Right ventricle myocardium inferior (tissue), 1 donor: ENCODE measurements at places on chromosomes 3 and 15. TPM values are rescaled to one million over a fixed set of nuclear protein-coding genes. Genes with fewer than 3 reads are reported as not detected.
A peak's percentile ranks its signal among the peaks of the same experiment; 100 is the strongest.

Gene CD96
- total RNA-seq, result 0.35 TPM

Gene NUP210
- total RNA-seq, result 3.5 TPM

Gene WNT7A
- total RNA-seq, result not detected

Gene KATNBL1
- 19.3 TPM for total RNA-seq

Gene FOXL2
- total RNA-seq, result not detected

Gene STRIT1
- total RNA-seq, result 0.84 TPM

Gene FEZF2
- total RNA-seq, result not detected

Gene TMCO5A
- total RNA-seq, result not detected

Gene SCG5
- total RNA-seq, result not detected

Gene IMPG2
- 0.14 TPM for total RNA-seq

Gene ZXDC
- 15.9 TPM for total RNA-seq

Gene PLA2G4D
- total RNA-seq, result not detected

Gene CFAP100
- total RNA-seq, result not detected

Gene GRIP2
- total RNA-seq, result 39.3 TPM

Gene GOLGA6A
- not detected for total RNA-seq

Gene PPM1L
- total RNA-seq, result 63.9 TPM

DNA sequence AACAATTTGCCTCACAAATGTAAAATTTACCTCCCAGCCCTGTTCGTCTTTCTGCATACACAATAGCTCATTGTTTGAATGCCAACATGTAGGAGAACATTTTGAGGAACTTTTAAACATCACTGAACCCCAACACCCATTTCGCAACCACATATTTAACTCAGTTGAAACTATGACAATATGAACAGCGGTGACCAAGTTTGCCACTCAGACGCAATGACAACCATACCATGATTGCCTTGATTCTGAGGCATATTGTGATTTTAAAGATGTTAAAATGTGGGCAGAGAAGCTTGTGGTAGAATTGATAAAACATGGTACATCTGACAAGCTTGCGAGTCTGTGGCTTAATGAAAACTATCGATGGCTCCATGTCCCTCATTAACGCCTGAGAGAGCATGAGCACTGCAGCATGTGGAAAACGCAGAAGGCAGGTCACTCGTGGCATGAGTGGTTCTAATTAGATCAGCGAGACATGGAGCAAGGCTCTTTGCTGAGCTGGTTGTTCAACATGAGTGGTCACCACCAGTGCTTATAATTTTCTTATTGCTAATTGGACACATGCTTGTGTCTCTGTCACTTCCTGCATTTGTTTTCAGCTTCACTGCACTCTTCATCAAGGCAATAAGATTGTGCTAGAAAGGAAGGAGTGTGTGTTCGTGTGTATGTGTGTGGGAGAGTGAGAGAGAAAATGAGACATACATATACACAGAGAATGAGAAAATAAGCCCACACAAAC lies 116.8 kb downstream of the CHST2 start:
- no peak for DNase-seq

DNA sequence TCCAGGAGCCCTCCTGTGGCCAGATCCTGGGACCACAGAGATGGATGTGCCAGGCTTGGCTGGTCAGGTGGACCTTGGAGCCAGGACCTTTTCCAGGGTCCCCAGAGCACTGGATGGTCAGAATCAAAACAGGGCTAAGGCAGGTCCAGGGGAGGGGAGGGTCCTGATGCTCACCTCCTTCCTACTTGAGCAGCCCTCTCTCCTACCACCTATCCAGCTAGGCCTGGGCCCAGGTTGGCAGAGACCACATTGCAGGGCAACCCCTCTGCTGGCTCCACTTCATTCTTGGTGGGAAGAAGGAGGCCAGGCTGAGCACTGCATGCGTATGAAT lies 28.5 kb upstream of the SFMBT1 start:
- no peak for DNase-seq

- DNase-seq, result no peak
Measured at GRCh38 chr3:186529201-186529999, 14.8 kb downstream of the CRYGS start.

DNA sequence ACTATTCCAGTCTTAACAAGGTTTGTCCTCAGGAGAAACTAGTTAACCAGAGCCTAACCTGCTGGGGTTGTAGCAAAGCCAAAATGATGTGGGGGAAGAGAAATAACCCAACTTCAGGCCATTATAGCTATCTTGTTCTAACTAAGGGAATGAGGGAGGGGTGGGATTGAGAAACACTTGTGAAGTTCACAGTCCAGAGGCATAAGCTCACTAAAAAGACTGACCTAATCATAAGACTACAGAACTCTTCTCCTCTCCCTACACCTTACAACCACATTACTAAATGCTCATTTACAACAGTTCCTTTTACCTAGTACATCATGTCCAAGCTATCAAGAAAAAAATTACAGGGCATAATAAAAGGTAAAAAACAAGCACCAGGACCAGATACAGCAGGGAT lies 52.8 kb downstream of the UBE3A start:
- DNase-seq, result no peak

DNA sequence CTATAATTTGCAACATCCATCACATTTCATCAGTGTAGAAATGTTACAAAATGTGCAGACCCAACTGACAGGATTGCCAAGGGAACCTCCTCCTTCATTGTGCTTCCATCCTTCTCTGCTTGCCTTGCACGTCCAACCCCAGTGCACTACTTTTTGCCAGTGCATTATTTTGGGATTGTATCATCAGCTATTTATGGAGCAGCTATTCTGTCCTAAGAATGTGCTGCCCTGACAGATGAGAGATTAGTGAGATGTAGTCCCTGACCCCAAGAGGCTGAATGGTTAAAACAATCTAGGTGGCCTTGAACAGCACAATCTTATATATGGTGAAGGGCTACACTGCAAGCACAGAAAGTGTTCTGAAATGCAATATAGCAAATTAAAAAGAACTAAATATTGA lies 935.8 kb downstream of the IGSF11 start:
- DNase-seq, result no peak

GRCh38 chr3:15038306-15038705 lies 26.8 kb downstream of the MRPS25 start:
- DNase-seq, result no peak

DNA sequence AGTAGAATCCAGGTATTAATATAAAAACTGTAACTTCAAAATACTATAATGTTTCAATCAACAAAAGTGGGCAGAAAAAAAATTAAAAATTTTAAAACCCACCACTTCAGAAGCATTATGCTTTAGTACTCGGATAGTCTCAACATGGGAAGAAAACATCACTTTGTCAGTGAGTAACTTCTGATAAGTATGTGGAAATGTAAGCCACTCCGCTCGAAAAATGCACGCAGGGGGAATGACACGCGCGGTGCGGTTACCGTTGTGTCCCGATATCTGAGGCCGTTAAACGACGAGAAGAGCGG lies 656 bp downstream of the NGLY1 start:
- DNase-seq, result no peak

GRCh38 chr3:39280571-39280970 lies 735 bp upstream of the CX3CR1 start:
- DNase-seq, result no peak

DNA sequence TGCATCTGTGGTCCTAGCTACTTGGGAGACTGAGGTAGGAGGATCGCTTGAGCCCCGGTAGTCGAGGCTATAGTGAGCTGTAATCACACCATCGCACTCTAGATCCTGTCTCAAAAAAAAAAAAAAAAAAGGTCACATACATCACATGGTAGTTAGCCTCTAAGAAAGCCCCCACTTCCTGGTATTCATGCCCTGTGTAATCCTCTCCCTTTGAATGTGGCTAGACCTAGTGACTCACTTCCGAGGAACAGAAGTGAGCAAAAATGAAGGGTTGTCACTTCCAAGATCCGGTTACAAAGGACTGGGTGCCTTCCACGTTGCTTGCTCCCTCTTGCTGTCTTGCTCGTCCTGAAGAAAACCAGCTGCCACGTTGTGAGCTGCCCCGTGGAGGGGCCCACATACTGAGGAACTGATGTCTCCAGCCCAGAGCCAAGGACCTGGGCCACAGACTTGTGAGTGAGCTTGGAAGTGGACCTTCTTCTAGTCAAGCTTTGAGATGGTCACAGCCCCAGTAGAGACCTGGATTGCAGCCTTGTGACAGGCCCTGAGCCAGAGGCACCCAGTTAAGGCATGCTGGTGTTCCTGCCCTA lies 12.6 kb upstream of the LCTL start:
- no peak for DNase-seq

GRCh38 chr3:194632226-194632808 lies 902 bp downstream of the TMEM44 start:
- DNase-seq, result no peak

DNA sequence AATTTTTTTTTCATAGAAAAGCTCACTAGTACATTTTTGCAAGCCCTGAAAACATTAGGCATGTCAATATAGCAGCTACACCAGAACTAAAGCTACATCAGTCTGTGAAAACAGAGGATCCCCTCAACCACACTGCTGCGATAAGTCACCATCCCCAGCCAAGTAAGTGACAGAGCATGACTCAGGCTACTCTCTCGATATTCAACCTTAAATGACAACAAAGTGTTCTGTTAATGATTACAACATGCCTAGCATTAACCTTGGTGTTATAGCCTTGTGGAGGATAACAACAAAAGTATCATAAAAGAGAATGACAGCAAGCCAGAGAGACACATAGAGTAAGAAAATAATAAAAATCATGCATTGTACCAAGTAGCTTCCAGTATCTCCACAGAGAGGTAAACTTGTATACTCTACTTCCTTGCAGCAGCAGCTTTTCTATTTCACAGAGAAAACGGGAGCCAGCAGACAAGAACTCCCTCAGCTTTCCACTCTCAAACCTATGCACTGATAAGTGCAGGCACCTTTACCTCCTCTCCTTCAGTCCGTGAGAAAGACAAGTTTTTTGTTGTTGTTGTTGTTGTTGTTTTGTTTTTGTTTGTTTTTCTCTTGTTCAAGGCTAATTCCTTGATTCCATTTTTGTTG lies 76.6 kb downstream of the GBE1 start:
- DNase-seq, result no peak

- no peak for DNase-seq
Measured at GRCh38 chr3:195697582-195698324, 23.0 kb upstream of the MUC20 start.

GRCh38 chr15:80450811-80451321 lies 46.7 kb downstream of the ARNT2 start:
- no peak for DNase-seq

- DNase-seq, result no peak
Measured at GRCh38 chr3:126058666-126059065, 25.3 kb downstream of the SLC41A3 start.

GRCh38 chr3:83193526-83193925 lies 1432.1 kb upstream of the GBE1 start:
- no peak for DNase-seq

DNA sequence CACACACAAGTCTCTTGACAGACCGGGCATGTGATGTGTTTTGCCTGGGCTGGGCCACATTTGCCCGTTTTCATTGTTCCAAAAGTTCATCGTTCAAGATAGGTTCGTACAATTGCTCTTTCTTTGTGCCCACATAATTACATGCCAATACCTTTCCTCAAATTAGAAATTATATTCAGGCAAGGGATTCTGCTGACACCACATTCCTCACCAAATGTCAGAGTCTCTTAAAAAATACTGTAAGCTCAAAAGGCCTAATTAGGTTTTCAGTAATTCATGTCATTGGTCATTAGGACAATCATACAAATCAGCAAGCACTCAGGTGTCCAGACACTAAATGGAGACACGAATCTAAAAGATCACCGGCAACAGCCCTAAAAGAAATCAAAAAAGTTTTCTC lies 215.3 kb downstream of the ALCAM start:
- no peak for DNase-seq

- DNase-seq, result no peak
Measured at GRCh38 chr15:70690491-70691276, 72.7 kb downstream of the UACA start.

GRCh38 chr3:137121704-137122314 lies 164.0 kb downstream of the IL20RB start:
- DNase-seq, result peak; percentile 28

GRCh38 chr3:150538324-150539208 lies 7.7 kb downstream of the SERP1 start:
- DNase-seq, result no peak

DNA sequence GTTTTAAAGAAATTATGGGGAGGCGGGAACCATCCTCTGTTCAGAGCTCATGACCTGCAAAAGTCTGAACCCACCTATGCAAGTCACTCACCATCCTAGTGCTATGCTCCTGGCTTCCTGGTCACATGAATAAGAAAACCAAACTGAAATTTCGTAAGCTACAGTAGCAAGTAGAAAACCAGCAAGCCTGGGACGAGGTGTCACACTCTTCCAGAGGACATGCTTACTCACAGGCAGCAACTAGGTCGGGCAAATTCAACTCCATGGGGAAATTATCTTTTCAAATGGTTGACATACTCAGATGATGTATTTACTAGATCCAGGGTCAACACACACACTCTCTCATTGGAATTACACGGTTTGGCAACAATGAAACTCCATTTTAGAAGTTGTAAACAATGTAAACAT lies 31.3 kb downstream of the LDHAL6B start:
- DNase-seq, result no peak
